ENCODE measurements at places on chromosomes 13 and 19.

- no peak for DNase-seq
Measured at GRCh38 chr13:21688056-21688455, 17.2 kb downstream of the FGF9 start.

DNA sequence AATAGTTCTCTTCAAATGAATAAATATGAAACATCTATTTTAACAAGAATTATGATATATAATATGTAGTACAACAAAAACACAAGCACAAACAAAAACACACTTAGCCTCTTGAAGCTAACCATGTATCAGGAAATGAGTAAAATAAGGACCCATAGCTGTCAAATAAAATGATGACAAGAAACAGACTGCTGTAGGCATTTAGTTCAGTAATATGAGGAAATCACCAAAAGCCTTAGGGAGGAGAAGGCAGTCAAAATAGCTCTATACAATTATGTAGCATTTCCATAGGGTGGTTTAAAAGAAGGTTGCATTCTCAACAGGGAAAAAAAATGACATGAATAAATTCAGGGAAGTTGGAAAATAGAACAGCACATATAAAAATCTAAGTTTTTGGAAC lies 163.4 kb downstream of the PCDH20 start:
- no peak for DNase-seq

DNA sequence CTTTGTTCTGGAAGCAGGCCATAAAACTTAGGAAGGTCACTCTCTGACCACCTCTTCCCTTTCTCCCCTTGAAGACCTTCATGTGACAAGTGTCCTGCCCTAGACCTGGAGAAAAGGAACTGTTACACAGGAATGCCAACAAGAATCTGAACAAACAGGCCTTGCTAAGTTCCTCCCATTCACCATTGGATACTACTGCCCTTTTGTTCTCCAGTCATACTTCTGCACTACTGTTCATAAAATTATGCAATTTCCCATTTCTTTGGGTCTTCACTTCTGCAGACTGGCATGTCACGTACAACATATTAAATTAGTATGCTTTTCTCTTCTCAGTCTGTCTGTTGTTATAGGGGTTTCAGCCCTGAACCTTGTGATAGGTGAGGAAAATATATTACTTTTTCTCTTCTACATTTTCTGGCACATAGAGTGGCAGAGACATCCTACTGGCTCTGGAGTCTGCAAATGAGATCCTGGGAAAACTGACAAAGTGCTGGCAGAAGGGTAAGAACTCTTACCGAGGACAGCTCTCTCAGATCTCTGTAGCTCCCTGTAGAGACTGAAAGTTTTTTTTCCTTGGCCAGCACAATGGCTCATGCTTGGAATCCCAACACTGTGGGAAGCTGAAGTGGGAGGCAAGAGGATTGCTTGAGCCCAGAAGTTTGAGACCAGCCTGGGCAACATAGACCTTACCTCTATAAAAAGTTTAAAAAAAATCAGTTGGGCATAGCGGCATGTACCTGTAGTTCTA lies 87.6 kb upstream of the SPRY2 start:
- DNase-seq = no peak

GRCh38 chr13:35814605-35815011 lies 316.6 kb downstream of the DCLK1 start:
- no peak for DNase-seq

DNA sequence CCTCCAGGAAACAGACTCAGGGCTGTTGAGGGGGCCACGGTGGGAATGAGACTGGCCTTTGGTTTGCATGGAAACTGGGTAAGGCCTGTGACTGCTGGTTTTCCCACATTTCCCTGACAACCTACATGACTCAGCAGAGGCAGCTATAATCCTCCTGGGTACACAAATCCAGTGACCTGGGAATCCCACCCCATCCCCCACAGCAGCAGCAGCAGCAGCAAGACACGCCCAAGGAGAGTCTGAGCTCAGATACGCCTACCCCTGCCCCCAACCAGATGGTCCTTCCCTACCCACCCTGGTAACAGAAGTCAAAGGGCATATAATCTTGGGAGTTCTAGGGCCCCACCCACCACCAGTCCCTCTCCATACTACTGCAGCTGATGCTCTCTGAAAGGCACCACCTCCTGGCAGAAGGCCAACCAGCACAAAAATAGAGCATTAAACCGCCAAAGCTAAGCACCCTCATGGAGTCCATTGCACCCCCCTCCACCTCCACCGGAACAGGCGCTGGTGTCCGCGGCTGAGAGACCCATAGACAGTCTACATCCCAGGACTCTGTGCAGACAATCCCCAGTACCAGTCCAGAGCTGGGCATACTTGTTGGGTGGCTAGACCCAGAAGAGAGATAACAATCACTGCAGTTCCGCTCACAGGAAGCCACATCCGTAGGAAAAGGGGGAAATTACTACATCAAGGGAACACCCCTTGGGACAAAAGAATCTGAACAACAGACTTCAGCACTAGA lies 237.2 kb upstream of the SPRY2 start:
- DNase-seq = no peak

- peak; percentile 45 for DNase-seq
Measured at GRCh38 chr13:106212386-106213010, 323.0 kb downstream of the EFNB2 start.

GRCh38 chr19:20247016-20247683 lies 80.1 kb downstream of the ZNF486 start:
- DNase-seq = peak; percentile 78

GRCh38 chr19:4061683-4062418 lies 4.8 kb downstream of the ZBTB7A start:
- no peak for DNase-seq

DNA sequence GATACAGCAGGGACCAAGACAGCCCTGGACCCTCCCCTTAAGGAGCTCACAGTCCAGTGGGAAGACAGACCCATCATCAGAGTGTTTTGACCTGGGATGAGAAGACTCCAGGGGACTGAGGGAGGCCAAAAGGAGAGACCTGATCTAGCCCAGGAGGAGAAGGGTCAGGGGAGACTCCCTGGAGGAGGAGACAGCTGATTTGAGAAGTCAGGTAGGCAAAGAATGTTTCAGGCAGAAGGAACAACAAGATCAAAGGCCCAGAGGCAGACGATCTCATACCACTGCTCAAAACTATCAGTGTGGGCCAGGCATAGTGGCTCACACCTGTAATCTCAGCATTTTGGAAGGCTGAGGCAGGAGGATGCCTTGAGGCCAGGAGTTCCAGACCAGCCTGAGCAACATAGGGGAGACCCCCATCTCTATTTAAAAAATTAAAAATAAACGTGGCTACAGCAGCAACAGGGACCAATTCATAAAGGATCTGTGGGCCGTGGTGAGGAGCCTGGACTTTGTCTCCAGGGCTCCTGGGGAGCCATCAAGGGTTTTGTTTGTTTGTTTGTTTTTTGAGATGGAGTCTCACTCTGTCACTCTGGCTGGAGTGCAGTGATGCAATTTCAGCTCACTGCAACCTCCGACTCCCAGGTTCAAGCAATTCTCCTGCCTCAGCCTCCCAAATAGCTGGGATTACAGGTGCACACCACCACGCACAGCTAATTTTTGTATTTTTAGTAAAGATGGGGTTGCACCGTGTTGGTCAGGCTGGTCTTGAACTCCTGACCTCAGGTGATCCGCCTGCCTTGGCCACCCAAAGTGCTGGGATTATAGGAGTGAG lies 2.2 kb upstream of the COX6B1 start:
- DNase-seq = no peak

DNA sequence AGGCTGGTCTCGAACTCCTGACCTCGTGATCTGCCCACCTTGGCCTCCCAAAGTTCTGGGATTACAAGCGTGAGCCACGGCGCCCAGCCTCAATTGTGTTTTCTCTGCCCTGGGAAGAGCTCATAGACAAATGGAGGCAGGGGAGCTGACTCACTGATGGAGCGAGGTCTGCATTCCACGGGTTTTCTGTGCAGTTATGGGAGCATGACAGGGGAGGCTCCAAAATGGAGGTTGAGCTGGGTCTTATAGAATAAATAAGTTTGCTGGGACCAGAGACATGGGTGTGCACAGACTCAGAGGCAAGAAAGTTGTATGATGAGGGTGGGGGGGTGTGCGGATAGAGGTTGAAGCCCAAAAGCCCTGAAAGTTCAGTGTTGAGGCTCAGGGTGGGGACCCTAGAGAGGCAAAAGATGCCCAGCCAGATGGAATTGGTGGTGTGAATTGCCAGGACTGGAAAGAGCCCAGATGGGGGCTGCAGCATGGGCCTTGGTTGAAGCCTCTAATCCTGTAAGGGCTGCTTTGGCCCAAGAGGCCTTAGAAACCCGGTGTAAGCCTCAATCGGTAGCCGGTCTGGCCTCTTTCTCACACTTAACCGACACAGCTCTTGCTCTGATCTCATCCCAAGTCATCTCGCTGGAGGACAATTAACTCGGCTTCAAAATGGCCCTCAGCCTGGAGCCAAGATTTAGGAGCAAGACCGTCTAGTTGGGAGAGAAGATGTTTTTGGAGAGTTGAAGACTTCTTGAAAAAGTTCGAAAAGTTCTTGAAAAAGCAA lies 1.9 kb downstream of the TPM4 start:
- DNase-seq = peak; percentile 86

Measured in lung (tissue), 17 donors.